ENCODE measurements at places on chromosomes 4 and X. TPM values are rescaled to one million over a fixed set of nuclear protein-coding genes. Genes with fewer than 3 reads are reported as not detected.

The DNAAF6 gene
- not detected for polyA plus RNA-seq

The PPAT gene
- 5.3 TPM for polyA plus RNA-seq

The RTL9 gene
- polyA plus RNA-seq = 0.18 TPM

The SYN1 gene
- polyA plus RNA-seq = 0.48 TPM

The CXCL11 gene
- not detected for polyA plus RNA-seq

The CTSO gene
- polyA plus RNA-seq = 14.1 TPM

The C1QTNF7 gene
- polyA plus RNA-seq = 0.06 TPM

The ZDHHC9 gene
- 47.5 TPM for polyA plus RNA-seq

The CSN1S1 gene
- polyA plus RNA-seq = not detected

The KLF8 gene
- 1.9 TPM for polyA plus RNA-seq

The FRAS1 gene
- 3.2 TPM for polyA plus RNA-seq

The VCX gene
- not detected for polyA plus RNA-seq

The GAGE2A gene
- polyA plus RNA-seq = not detected

The FBXL5 gene
- 20.5 TPM for polyA plus RNA-seq

The S100P gene
- 0.06 TPM for polyA plus RNA-seq

The PSAPL1 gene
- not detected for polyA plus RNA-seq

The SEC31A gene
- polyA plus RNA-seq = 451 TPM

The HTN1 gene
- polyA plus RNA-seq = not detected

GRCh38 chr4:110085131-110085530 is 113.3 kb downstream of the ELOVL6 start:
- no peak for DNase-seq

DNA sequence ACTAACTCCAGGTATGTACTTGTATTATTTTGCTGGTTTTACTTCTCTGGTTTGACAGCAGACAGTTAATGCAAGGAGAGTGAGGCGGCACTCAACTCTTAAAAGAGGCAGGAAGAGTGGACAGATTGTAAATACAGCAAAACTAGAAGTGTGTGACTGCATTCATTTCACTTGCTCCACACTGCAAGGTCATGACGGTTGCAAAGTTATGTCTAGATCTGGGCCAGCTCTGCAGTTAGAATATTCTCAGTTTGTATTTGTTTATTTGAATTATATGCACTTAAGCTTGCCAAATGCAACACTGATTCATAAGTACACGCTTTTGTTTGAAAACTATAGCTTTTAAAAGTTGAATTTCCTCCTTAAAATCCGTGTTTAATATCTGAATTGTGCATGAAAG is 148.9 kb downstream of the STIM2 start:
- no peak for DNase-seq

- DNase-seq = peak; percentile 59
Measured at GRCh38 chr4:8278421-8279287, 9.1 kb downstream of the HTRA3 start.

DNA sequence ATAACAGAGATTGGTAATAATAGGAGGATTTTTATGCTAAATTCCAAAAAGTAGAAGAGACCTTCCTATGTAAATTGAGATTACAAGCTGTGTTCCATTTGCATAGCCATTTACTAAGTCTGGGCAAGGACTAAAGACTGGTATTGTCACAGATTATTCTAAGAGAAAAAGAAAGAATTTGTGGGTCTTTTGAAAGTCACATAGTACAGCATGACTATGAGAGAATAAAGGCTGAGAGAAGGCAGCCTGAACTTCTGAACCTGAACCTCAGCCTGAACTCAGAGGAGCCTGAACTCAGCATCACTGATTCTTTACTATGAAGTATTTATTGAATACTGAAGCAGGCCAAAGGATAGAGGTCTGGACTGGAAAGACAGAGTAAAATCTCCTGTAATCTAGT is 297.5 kb downstream of the STPG2 start:
- no peak for DNase-seq

DNA sequence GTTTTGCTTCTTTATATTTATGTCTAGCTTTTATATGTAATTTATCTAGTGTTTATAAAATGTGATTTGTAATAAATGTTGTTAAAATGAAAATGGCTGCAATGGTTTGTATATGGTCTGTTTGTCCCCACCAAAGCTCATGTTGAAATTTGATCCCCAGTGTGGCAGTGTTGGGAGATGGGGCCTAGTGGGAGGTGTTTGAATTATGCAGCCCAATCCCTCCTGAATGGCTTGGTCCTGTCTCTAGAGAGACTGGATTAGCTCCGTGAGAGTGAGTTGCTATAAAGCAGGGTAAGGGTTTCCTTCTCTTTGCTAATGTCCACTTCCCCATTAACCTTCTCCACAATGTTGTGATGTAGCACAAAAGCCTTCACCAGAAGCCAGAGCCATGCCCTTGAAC is 30.0 kb upstream of the JADE3 start:
- DNase-seq = no peak

- DNase-seq = no peak
Measured at GRCh38 chr4:14265651-14266050, 638.1 kb upstream of the BOD1L1 start.

- DNase-seq = no peak
Measured at GRCh38 chrX:53160297-53160983, 64.6 kb downstream of the KDM5C start.

DNA sequence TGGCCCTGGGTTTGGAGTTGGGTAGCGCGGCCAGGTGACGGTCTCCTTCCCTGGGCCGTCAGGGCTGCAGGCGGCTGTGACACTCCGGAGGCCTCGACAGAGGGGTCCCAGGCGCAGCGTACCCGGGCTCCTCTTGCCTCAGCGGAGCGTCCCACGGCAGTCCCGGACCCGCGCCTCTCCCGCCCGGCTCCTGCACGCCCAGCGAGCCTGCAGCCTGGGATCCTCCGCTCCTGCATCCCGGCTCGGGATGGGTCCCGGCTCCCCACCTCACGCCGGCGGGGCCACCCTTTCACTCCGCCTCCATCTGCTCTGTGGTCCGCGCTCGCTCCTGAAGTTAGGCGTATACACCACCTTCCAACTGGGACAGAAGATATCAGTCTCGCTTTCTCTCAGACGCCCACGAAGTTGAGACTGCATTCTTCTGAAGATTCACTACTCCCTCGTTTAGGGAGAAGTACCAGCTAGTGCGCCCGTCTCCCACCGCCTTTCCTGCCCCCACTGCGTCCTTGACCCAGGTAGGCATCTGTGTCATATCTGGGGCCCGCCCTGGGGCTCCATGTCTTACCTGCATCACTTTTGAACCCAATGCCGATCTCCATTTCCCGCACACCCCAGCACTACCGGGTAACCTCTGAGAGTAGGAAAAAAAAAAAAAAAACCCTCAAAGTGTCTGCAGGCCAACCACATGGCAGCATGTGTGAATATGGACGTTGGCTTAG is 32.3 kb upstream of the KDR start:
- DNase-seq = no peak

- DNase-seq = no peak
Measured at GRCh38 chr4:89008166-89008565, 48.8 kb downstream of the FAM13A start.

GRCh38 chr4:53233114-53233795 is 132.6 kb downstream of the SCFD2 start:
- no peak for DNase-seq

DNA sequence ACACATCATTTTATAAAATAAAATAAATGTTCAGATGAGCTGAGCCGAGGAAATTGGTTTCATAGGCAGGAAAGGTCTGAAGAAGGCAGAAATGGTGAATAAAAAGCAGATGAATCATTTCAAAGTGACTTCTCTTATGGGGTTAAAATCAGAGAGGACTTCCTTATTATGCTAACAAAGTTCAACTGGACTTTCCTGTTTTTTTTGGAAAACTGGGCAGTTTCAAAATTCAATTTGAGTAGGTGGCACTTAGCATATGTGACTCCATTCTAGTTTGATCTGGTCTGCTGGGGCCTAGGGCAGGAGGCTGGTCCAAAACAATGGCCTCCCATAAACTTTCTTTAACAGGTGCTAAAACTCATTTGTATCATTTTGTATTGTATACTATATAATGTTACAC is 1794.9 kb upstream of the TENM3 start:
- no peak for DNase-seq

- no peak for DNase-seq
Measured at GRCh38 chrX:54640736-54641135, 110.7 kb downstream of the GNL3L start.

DNA sequence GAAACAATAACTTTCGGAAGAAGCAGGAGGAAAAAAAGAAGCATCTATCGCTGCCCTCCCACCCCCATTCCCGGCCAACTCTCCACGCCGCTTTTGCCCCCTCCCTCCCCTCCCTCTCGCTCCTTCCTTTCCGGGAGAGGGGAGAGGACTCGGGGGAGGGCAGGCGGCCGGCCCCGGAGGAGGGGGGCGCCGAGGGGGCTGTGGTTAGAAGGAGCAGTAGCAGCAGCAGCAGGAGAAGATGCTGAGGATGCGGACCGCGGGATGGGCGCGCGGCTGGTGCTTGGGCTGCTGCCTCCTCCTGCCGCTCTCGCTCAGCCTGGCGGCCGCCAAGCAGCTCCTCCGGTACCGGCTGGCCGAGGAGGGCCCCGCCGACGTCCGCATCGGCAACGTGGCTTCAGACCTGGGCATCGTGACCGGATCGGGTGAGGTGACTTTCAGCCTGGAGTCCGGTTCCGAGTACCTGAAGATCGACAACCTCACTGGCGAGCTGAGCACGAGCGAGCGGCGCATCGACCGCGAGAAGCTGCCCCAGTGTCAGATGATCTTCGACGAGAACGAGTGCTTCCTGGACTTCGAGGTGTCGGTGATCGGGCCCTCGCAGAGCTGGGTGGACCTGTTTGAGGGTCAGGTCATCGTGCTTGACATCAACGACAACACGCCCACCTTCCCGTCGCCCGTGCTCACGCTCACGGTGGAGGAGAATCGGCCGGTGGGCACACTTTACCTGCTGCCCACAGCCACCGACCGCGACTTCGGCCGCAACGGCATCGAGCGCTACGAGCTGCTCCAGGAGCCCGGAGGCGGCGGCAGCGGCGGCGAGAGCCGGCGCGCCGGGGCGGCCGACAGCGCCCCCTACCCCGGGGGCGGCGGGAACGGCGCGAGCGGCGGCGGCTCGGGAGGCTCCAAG is 1.3 kb downstream of the PCDH7 start:
- no peak for DNase-seq

DNA sequence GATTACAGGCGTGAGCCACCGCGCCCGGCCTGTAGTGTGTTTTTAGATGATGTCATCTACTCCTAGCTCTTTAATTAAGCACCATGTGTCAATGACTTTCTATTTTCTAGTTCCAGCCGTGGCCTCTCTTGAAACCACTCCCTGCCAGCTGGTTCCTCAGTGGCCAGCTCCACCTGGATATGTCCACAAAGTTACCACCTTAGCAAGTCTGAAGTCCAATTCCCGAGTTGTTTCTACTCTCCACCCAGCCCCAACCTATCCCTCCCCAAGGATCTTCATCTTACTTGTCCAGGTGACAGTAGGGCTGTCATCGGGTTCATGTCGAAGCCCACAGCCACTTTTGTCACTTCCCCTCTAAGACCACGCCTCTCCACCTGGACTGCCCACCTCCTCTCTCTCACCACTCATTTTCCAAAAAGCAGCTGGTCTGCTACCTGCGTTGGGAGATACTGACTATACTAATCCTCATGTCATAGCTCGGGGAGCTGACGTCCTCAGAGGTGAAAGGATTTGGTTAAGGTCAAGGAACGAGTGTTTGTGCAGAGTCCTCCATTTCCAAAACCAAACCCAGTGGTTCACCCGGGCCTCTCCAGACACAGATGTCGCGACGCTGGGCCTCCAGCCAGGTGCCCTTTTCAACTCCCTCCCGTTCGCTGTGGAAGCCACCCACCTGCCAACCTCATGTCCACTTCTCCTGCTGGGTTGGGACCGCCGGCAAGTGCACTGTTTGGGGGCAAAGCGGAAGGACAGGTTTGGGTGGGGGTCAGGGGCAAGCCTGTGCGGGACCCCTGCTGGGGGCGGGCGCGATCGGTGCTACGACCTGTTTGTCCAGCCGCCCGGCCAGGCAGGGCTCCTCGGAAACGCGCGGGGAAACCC is 704 bp downstream of the FAM3A start:
- no peak for DNase-seq

- DNase-seq = peak; percentile 22
Measured at GRCh38 chr4:48195374-48195773, 61.3 kb upstream of the TXK start.

DNA sequence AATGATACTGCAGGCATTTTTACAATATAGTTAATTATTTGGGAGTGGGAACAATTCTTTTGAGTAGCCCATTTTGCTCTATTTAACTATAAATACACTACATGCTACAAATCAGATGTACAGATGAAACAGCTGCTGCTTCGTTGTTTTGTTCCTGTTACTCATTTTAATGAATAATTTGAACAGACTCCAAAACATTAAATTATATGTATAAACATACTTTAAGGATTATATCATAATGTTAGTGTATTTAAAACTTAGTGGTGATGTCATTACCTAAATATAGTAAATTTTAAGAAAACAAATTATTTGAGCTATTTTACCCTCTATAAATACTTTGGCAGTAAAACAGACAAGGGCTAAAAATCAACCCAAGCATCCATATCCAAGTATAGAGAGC is 60.7 kb downstream of the GAB1 start:
- DNase-seq = no peak

- no peak for DNase-seq
Measured at GRCh38 chr4:44070843-44071242, 377.8 kb downstream of the KCTD8 start.

DNA sequence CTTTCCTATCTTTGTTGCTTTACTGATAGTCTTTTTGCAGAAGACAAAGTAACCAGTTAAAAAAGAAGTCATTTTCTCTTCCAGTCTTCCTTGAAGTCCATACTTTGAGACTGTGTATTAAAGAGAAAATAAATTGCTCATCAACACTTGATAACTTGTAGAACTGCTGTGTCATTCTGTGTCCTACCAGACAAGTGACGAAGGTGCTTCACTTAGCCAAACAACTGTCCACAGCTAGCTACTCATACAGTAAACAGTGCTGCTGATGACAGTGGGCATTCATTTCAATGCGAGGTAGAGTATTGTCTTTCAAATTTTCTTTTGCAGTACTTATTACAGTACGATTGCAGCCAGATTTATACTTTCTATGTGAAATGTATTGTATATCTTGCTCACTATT is 11.5 kb downstream of the COL25A1 start:
- DNase-seq = no peak

- no peak for DNase-seq
Measured at GRCh38 chr4:139916041-139916440, 237.9 kb downstream of the MAML3 start.

DNA sequence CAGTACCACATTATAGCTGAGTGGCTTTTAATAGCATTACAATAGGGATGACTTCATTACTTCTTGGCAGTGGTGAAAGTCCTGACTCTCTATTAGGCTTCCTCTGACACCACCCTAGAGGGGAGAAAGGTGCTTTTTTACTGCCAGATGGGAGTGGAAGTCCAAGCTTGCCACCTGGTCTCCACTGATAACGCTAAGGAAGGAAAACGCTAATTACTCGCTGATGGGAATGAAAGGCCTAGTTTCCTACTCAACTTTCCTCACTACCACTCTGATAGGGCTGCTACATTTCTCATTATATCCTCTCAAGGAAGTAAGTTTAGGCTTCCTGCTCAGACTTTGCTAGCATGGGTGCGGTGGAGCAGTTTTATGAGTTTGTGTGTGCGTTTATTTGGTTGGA is 62.3 kb upstream of the PAGE3 start:
- DNase-seq = no peak

GRCh38 chr4:111797455-111798163 is 347.6 kb upstream of the FAM241A start:
- no peak for DNase-seq

GRCh38 chr4:89316931-89317366 is 9.3 kb upstream of the GPRIN3 start:
- no peak for DNase-seq

- DNase-seq = no peak
Measured at GRCh38 chrX:149433451-149433850, 71.7 kb downstream of the IDS start.
